H1 (cell line): ENCODE measurements at places on chromosomes 4 and X. TPM values are rescaled to one million over a fixed set of nuclear protein-coding genes. Genes with fewer than 3 reads are reported as not detected.

The BMPR1B gene
- 0.61 and 1.1 TPM in 2 replicates for total RNA-seq

The UBL4A gene
- total RNA-seq = 31.7 and 34.2 TPM in 2 replicates

The PWWP3B gene
- total RNA-seq = 0.61 and 0.86 TPM in 2 replicates

The SORBS2 gene
- total RNA-seq = 73.0 and 75.8 TPM in 2 replicates

The REELD1 gene
- total RNA-seq = not detected in 2 replicates

The PLXNB3 gene
- 2.7 TPM in 2 replicates for total RNA-seq

The CT83 gene
- not detected in 2 replicates for total RNA-seq

The MAGEC1 gene
- total RNA-seq = not detected in 2 replicates

The HSD17B10 gene
- total RNA-seq = 114 and 116 TPM in 2 replicates

The METTL14 gene
- total RNA-seq = 52.8 and 57.3 TPM in 2 replicates

The HGFAC gene
- 0.15 TPM in 1 of 2 replicates, not detected in the other for total RNA-seq

The MAPK10 gene
- 2.5 and 4.0 TPM in 2 replicates for total RNA-seq
